H4 (cell line): ENCODE measurements at places on chromosomes 11 and 22.
A peak's percentile ranks its signal among the peaks of the same experiment; 100 is the strongest.

GRCh38 chr11:3822312-3822711 is 14.0 kb downstream of the PGAP2 start:
- no peak for DNase-seq

DNA sequence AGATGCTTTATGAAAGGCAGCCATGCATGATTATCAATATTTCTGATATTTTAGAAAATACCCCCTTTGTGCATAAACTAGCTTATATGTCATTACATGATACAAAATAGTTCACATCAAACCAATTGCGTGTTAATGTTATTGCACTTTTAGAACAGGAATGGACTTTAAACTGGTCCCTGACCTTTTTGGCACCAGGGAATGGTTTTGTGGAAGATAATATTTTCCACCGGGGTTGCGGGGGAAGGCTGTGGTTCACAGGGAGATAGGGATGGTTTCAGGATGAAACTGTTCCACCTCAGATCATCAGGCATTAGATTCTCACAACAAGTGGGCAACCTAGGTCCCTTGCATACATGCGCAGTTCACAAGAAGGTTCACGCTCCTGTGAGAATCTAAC is 16.5 kb upstream of the LGR4 start:
- DNase-seq, result no peak

DNA sequence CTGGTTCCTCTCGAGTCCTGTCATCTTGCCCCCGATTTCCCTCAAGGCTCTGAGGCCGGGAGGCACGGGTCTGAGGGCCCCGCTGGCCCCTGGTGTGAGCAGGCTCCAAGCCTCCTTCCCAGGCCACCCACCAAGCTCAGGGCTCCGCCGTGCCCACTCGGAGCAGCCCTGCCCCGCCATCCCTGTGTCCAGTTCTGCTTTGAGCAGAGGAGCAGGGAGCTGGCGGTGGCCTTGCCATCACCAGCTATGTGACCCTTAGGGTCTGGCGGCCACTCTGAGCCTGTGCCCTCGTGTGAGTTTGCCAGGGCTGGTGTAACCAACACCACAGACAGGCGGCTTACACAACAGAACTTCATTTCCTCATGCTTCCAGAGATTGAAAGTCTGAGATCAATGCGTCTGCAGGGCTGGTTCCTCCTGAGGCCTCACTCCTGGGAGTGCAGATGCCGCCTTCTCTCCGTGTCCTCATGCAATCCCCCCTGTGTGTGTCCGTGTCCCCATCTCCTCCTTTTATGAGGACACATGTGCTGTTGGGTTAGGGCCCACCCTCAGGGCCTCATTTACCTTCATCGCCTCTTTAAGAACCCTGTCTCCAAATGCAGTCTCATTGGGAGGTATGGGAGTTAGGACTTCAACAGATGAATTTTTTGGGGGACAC is 36.5 kb upstream of the CELSR1 start:
- DNase-seq, result no peak

DNA sequence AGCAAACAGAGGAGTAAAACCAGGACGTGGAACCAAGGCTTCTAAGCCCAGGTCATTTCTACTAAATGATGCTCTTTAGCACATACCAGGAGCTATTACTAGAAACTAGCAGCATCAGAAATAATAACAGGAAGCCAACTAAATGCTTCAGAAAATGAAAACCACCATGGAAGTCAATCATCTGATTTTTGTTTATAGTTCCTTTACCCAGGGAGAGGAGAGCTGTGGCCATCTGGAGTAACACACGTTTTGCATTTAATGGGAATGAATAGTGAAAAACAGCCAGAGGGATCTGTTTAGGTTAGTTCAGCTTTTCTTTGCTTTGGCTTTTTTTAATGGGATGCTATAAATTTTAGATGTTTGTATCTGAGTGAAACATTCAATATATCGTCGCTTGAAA is 250.7 kb upstream of the ARHGAP20 start:
- peak; percentile 45 for DNase-seq

DNA sequence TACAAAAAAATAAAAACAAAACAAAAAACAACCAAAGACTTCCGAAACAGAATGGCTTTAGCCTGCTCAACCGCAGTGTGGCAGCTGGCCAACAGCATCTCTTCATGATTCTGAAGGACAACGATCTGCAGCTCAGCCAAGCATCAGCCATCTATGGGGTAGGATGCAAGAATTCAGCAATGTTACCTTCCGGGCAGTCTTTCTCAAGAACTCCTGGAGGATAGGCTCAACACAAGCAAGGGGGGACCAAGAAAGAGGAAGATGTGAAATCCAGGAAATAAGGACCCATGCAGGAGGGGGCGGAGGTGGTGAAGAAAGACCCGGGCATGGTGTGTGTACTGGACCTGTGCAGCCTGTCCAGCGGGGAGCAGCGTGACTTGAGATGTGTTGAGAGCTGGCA is 3.5 kb upstream of the TSPO start:
- DNase-seq, result no peak

- no peak for DNase-seq
These were observed 24.2 kb downstream of the EIF4G2 start for GRCh38 chr11:10784232-10785145.

DNA sequence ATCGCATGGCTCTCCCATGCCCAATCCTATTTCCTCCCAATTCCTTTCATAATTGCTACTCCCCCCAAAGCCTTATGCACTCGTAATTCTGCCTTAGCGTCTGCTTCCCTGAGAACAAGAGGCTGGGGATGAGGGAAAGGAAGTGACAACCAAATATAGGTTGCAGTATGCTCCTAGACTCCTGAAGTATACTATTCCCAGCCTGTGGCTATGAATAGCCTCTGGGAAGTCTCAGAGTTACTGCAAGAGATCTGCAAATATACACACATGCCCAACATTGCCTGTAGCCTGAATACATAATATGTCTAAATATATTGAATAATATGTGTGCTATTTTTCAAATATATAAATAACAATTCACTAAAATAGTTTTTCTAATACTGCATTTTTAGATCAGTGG is 96.1 kb upstream of the CD44 start:
- no peak for DNase-seq

DNA sequence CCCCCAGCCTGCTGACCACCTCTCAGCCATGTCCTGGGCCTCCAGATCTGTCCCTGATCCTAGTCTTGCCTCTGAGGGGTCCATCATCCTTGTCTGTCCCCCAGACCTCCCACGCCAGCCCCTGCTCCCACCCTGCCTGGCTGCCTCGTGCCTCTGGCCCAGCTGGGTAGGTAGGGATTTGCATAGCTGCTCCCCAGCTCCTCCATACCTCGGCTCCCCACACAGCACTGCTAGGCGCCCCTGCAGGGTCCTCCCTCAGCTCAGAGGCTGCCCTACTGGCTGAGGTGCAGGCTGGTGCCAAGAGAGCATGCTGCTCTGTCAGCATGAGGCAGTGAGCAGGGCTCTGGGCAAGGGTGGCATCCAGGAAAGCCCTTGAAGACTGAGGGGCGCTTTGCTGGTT is 47.7 kb downstream of the NFAM1 start:
- DNase-seq, result no peak

GRCh38 chr22:26898946-26899605 is 241.7 kb downstream of the MIAT start:
- no peak for DNase-seq

GRCh38 chr11:83115551-83115950 is 41.4 kb upstream of the PCF11 start:
- DNase-seq, result no peak

- no peak for DNase-seq
These were observed 75.4 kb upstream of the FSHB start for GRCh38 chr11:30155428-30155827.

GRCh38 chr22:37336579-37336978 is 54.3 kb downstream of the CYTH4 start:
- DNase-seq, result no peak

DNA sequence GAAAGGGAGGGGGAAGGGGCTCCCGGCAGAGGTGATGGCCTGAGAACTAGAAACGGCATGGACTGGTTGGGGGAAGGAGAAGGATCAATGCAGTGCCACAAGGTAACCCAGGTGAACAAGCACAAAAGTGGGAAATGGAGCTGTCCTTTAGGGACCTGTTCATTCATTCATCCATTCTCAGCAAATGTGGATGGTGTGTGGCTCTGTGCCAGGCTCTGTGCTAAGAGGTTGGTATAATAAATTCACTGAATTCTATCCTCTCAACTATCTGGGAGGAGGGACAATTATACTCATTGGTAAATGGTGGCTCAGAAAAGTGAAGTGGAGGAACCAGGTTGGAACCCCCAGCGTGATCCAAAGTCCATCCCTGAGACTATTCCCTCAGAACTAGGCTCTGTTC is 18.6 kb upstream of the ARAP1 start:
- no peak for DNase-seq

GRCh38 chr11:69868006-69868810 is 49.0 kb upstream of the FGF3 start:
- DNase-seq, result no peak

GRCh38 chr11:2376751-2377451 is at the start of gene CD81:
TSS of gene CD81 (plus strand) at chr11:2377310. CDS start at chr11:2377550, 240 bp downstream.
- DNase-seq, result no peak

GRCh38 chr11:113528982-113529381 is 53.8 kb upstream of the DRD2 start:
- peak; percentile 35 for DNase-seq
